ENCODE measurements at places on chromosomes 1 and 21. TPM values are rescaled to one million over a fixed set of nuclear protein-coding genes. Genes with fewer than 3 reads are reported as not detected.

DNA sequence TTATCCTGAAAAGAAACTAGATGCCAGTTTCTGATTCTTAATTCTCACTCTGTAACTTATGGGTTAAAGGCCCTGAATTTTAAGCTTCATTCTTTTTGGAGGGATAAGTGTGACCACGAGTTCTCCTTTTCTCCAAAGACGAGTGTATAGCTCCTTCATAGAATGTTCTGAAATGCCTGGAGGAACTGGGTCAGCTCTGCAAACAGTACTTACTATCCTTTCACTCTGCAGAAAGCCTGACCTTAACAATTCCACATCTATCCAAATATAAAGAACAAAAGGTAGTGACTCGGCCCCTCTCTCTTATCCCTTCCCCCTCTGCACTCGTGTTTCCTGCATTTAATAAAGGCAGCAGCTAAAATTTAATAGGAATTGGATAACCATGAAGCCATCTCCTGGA is 150.5 kb downstream of the LYPLAL1 start:
- no peak for DNase-seq
- no peaks in the 10 kb centered on the region for H3K36me3 ChIP-seq
- H3K4me1 ChIP-seq = no peaks in the 10 kb centered on the region
- H3K27ac ChIP-seq = no peak overlapping the region
- H3K27me3 ChIP-seq = no peaks in the 10 kb centered on the region

- no peak overlapping the region for H3K27ac ChIP-seq
- no peaks in the 10 kb centered on the region for H3K27me3 ChIP-seq
- no peaks in the 10 kb centered on the region for H3K36me3 ChIP-seq
These were observed 98.1 kb downstream of the PLPP3 start for GRCh38 chr1:56481140-56481694.

- H3K27ac ChIP-seq = no peak overlapping the region
- DNase-seq = no peak
- H3K4me3 ChIP-seq = peak overlapping the region; percentile 34
- peaks cover 19% of the 10 kb centered on the region for H3K27me3 ChIP-seq
- no peaks in the 10 kb centered on the region for H3K36me3 ChIP-seq
These were observed 1.1 kb upstream of the ADAMTS1 start for GRCh38 chr21:26846036-26846931.

DNA sequence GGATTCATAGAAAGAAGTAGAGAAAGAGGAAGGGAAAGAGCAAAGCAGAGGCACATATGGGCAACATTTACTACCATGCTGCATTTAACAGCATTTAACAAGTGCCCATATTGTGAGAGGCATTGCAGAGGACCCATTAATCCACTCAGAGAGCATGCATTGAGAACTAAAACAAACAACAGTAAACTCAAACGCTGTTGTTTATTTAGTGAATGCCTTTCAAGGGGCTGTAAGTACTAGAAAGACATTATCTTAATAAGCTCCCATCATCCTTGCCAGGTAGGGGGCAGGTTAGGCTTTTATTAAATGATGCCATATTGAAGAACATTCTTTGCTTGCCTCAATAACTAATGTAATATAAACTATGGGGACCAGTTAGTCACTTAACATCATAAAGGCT is 254.3 kb upstream of the DAB1 start:
- no peak overlapping the region for H3K4me3 ChIP-seq
- no peaks in the 10 kb centered on the region for H3K4me1 ChIP-seq
- H3K36me3 ChIP-seq = no peaks in the 10 kb centered on the region
- DNase-seq = no peak
- no peaks in the 10 kb centered on the region for H3K27me3 ChIP-seq
- H3K27ac ChIP-seq = no peak overlapping the region

DNA sequence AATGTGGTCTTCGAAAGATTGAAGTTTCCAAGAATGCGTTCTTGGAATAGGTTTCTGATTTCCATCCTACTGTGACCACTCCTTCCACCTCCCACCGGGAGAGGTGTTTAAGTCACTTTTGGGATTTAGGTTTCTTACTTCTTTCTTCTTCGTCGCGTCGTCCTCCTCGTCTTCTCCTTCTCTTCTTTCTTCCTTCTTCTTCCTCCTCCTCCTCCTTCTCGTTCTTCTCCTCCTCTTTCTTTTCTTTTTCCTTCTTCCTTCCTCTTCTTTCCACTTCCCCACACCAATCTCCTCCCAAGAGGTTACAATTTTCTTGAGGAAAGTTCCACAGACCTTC is 2.1 kb downstream of the CACHD1 start:
- no peak overlapping the region for H3K4me3 ChIP-seq
- no peak overlapping the region for H3K27ac ChIP-seq
- no peaks in the 10 kb centered on the region for H3K27me3 ChIP-seq
- no peak for DNase-seq

- H3K36me3 ChIP-seq = no peaks in the 10 kb centered on the region
- no peak overlapping the region for H3K4me3 ChIP-seq
- no peak for DNase-seq
- no peaks in the 10 kb centered on the region for H3K27me3 ChIP-seq
- no peak overlapping the region for H3K27ac ChIP-seq
- H3K4me1 ChIP-seq = peaks cover 59% of the 10 kb centered on the region
These were observed 5.8 kb downstream of the MAPKAPK2 start for GRCh38 chr1:206690516-206690915.

GRCh38 chr1:16120940-16121410 is 34.9 kb downstream of the EPHA2 start:
- DNase-seq = no peak
- no peaks in the 10 kb centered on the region for H3K36me3 ChIP-seq
- H3K4me1 ChIP-seq = peaks cover 16% of the 10 kb centered on the region
- H3K4me3 ChIP-seq = no peak overlapping the region
- H3K27me3 ChIP-seq = no peaks in the 10 kb centered on the region

DNA sequence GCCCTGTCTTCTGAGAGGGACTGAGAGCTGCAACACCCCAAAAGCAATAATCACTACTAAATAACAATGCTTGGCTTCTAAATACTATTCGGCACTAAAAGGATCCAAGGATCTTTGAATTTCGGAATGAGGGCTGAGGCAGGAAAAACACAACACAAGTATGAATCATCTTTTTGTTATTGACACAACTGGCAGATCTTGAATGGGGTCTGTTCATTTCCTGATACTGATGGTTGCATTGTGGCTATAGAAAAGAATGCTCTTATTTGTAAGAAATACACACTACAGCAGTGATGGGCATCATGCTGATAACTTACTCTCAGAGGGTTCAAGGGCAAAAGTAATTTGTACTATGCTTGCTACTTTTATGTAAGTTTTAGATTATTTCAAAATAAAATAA is 149.2 kb upstream of the PLD5 start:
- no peaks in the 10 kb centered on the region for H3K4me1 ChIP-seq
- no peak for DNase-seq
- no peak overlapping the region for H3K27ac ChIP-seq
- H3K36me3 ChIP-seq = no peaks in the 10 kb centered on the region
- no peaks in the 10 kb centered on the region for H3K27me3 ChIP-seq

- H3K4me1 ChIP-seq = peaks cover 39% of the 10 kb centered on the region
- H3K27me3 ChIP-seq = no peaks in the 10 kb centered on the region
- H3K27ac ChIP-seq = peak overlapping the region; percentile 38
- DNase-seq = no peak
- H3K4me3 ChIP-seq = no peak overlapping the region
These were observed 1.6 kb downstream of the UTP11 start for GRCh38 chr1:38014171-38014570.

- H3K27me3 ChIP-seq = no peaks in the 10 kb centered on the region
- H3K27ac ChIP-seq = no peak overlapping the region
- no peaks in the 10 kb centered on the region for H3K36me3 ChIP-seq
- peak overlapping the region; percentile 14 for H3K4me3 ChIP-seq
These were observed 39.6 kb downstream of the RSPH1 start for GRCh38 chr21:42456457-42456856.

DNA sequence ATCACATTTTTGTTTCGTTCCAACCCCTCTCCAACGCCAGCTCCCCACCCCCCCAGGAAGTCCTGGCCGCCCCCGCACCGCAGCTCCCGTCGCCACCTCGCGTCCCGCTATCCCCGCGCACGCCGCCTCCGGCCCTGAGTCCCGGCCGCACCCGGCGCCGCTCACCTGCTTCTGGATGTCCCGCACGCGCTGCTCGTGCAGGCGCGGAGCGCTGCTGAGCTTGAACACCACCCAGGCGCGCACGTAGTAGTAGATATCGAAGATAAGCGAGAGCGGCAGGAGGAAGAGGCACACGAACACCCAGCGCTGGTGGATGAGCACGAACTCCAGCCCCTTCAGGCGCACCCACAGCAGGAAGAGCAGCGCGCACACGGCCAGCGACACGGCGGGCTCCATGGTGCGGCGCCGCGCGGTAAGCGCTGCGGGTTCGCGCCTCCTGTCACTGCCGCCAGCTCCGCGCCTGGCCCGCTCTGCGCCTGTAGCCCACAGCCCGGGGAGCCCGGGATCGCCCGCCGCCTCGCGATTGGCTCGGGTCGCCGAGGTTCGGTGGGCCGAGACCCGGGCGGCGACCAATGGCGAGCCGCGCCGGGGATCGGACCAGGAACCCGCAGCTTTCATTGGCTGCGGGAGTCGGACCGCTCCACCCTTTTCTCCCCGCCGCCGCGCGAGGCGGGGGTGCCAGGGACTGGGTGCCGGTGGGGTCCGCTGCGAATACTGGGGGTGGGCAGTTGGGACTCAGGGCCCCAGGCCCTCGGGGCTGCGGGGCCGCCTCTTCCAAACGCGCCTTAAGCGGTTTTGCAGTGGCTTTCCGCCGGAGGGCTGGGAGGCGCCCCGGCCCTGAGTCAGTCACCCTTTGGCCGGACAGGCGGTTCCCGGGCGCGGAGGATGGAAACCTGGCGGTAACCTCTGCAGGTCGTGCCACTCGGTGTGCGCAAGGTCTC is at the start of gene DHCR24:
DHCR24 (minus strand) TSS at position 472 of the 941 bp plus-strand sequence; CDS start at position 396, 76 bp downstream.
- H3K4me3 ChIP-seq = peak within 1 kb of the TSS; percentile 48
- H3K27ac ChIP-seq = peak within 1 kb of the TSS; percentile 45
- H3K36me3 ChIP-seq = no peaks in the 10 kb centered on the region
- DNase-seq = peak; percentile 65

GRCh38 chr1:192762265-192762664 is 46.6 kb upstream of the RGS2 start:
- no peaks in the 10 kb centered on the region for H3K36me3 ChIP-seq
- no peaks in the 10 kb centered on the region for H3K4me1 ChIP-seq
- no peaks in the 10 kb centered on the region for H3K27me3 ChIP-seq
- no peak for DNase-seq

GRCh38 chr1:55212349-55213150 is 2.6 kb downstream of the USP24 start:
- H3K27me3 ChIP-seq = no peaks in the 10 kb centered on the region
- H3K4me3 ChIP-seq = peak overlapping the region; percentile 54
- H3K27ac ChIP-seq = peak overlapping the region; percentile 81
- no peaks in the 10 kb centered on the region for H3K36me3 ChIP-seq
- no peak for DNase-seq

Gene NUDT4B
- total RNA-seq = not detected

Gene DPM3
- total RNA-seq = 40.9 TPM

Gene APCS
- not detected for total RNA-seq

Gene UQCRHL
- 2.0 TPM for total RNA-seq

Gene LEFTY2
- not detected for total RNA-seq

Gene HES5
- not detected for total RNA-seq

Measured in CD8-positive, alpha-beta memory T cell (primary cell).